ENCODE measurements at places on chromosomes 12 and 14.

- no peak for DNase-seq
Observed at GRCh38 chr12:54054742-54055194, 1.1 kb downstream of the HOXC4 start.

DNA sequence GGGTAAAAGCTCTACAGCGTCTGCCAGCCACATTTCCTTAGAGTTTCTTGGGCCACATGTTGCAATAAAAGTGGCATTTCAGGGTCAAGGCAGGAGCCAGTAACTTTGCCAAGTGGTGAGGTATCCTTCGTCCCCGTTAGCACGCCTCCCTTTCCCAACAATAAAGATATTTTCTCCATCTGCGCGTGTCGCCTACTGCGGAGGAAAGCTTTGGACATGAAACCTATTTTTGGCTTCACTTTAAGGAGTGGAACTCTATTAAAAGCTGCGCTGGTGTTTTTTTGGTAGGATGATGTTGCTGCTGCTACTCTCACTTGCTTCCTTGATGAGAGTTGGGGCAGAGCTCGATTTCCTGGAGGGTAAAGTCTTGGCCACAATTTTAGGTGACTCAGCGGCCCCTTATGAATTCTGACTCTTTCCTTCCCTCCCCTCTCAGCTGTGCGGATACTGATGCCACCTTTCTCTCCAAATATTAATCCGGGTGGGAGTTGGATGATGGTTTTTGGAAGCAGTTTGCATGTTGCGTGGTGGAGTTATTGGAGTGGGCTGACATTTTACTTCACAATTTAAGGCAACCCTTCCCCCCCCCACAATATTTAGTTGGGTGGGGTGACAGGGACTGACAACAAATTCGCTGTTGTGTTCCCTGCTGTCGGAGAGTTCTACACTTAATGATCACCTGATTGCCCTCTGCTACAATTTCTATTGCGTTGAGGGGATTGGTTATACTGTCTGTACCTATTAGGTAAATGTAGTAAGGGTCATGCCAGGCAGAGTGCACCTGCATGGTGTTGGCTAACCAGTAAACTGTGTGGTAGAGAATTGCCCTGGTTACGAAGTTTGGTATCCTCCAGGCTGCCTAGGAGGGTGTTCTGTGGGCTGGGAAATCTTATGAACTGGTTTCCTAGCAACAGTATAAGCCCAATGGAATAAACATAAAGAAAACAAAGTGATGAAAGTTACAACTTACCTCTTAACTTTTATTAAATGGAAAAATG is 1.1 kb downstream of the CCDC91 start:
- peak; percentile 32 for DNase-seq

GRCh38 chr14:98456231-98456630 is 815.8 kb downstream of the BCL11B start:
- DNase-seq, result no peak

DNA sequence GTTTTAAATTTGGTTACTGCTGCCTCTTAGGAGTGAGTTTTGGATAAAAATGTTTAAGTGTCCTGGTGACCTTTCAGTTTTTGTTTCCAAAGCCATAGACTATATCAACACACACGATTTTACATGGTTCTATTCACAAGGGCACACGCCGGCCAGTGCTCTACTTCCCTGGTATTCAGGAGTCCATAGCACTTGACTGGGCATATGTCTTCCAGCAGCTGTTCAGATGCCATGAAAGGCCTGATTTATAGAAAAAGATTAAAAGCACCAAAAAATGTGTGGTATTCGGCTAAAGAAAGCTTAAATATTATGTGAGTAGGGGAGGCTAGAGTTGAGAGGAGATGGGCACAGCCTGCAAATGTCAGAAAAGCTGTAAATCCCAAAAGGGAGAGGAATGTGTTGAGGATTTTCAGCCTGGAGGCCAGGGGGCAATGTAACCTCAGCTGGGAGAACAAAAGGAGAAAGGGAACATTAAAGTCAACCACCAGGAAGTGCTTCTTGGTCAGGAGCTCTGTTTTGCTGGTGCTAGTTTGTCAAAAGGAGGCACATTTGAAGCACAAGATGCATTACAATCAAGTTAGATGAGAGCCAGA is 478.4 kb downstream of the RAD51B start:
- no peak for DNase-seq

- DNase-seq, result no peak
Observed at GRCh38 chr14:92093320-92093719, 13.1 kb downstream of the ATXN3 start.

GRCh38 chr14:60094306-60094897 is 2.7 kb downstream of the PCNX4 start:
- DNase-seq, result no peak

DNA sequence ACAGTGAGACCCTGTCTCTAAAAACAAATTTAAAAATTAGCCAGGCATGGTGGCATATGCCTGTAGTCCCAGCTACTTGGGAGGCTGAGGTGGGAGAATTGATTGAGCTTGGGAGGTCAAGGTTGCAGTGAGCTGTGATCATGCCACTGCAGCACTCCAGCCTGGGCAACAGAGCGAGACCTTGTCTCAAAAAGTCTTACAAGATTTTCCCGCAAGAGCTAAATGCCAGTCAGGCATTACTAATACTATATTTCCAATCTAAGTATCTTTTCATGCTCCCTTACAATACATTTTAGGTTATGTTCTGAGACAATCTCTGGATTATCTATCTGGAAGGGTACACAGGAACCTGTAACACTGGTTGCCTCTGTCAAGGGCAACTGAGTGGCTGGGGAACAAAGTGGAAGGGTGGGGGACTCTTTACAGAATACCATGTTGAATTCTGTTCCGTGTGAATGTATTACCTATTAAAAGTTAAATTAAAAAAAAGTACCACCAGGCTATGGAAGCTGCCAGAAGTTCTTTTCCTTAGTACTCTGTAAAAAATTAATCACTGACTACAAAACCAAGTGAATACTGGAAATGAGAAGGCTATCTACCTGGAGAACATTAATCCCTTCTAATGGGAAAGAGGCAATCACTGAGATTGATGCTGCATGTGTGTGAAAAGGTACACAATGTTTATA is 56.7 kb downstream of the BTBD7 start:
- no peak for DNase-seq

- DNase-seq, result no peak
Observed at GRCh38 chr12:64387197-64387816, 3.3 kb downstream of the C12orf56 start.

DNA sequence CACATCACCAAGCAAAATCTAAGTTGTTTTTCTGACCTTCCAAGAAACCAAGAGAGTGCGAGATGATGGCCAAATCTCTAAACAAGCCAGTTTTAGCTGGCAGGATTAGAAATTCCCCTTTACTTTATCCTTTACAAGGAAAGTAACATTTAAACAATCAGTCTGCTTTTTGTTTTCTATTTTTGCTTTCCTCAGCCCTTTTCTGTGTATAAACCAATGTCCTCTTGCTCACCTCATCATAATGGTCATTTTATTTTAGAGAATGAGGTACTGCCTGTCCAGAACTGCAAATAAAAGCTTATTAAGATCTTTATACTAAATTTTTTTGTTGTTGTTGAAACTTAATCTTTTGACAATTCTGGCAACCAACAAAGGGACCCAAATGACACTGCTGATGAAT is 442.4 kb upstream of the GARIN6 start:
- no peak for DNase-seq

- DNase-seq, result no peak
Observed at GRCh38 chr12:90921536-90921935, 33.4 kb downstream of the CCER1 start.

DNA sequence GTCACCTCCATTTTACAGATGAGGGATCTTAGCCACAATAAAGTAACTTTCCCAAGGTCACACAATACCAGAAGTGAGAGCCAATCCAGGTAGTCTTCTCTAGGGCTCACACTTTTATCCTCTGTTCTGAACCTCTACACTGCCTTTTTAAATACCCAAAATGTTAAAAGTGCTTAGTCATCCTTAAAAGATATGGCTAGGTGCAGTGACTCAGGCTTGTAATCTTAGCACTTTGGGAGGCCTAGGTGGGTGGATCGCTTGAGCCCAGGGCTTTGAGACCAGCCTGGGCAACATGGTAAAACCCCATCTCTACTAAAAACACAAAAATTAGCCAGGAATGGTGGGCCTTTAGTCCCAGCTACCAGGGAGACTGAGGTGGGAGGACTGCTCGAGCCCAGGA is 104.1 kb upstream of the PPP4R3A start:
- DNase-seq, result no peak

DNA sequence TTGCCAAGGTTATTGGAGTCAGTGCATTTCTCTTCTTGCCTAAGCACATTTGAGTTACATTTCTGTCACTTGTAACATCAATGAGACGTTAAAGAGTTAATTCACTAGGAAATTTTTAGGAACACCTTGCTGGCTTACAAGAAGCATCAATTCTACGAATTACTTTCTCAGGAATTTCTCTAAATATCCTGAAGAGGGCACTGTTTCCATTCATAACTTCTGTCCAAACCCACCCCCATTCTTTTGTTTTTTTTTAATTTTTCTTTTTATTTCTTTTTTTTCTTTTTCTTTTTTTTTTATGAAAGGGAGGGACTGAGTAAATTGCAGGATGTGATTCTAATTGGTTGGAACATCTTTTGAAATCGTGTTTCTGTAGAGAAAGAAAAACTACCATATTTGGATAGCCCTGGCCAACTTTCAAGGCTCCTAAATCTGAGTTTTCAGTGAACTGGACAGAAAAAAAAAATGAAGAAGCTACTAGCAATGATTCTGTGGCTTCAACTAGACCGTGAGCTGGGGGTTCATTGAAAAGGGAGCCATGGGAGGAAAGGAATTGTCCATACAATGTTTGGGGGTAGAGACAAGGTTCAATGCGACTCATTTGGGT is 285.3 kb downstream of the DAD1 start:
- no peak for DNase-seq

GRCh38 chr14:66511849-66512248 is 3.9 kb downstream of the GPHN start:
- no peak for DNase-seq

DNA sequence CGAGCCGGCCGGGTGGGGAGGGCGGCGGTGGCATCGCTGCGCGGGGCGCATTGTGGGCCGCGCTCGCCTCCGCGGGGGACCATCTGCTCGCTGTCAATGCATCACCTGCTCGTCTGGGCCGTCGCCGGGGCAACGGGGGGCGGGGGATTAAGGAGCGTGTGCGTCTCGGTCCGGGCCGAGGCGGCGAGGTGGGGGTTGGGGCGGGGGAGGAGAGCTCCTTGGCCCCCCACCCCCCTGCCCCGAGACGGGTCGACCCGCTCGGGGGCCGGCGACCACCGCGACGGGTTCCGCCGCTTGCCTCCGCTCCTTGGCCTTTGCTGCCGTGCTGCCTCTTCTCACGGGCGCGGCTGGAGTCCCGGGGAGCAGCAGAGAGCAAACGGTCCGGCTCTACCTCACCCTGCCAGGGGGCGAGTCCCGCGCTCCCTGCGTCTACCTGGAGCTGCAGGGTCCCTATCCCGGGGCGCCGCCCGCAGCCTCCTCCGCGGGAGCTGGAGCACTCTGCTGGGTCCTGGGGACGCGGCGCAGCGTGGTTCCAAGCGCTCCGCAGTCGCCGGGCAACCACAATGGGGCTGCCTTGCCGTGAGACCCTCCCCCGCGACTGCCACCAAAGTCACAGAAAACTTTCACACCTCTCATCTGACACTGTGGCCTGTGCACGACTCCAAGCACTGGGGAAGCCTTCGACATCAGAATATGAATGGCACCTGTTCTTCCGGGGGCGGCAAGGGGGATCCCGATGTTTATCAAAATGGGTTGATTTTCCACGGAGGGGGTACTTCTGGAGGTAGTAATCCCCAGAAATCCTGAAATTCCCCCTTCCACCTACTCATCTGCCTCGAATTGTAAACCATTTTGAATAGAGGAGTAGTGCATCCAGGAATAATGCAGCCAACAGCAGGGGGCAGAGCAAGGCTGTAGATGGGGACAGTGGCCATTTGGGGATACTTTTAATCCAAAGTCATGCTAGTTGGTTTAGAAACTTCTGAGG is at the start of gene C12orf42:
TSS of gene C12orf42 (minus strand) at position 500 of the 988 bp plus-strand sequence. CDS start 17,542 bp downstream, outside the sequence.
- DNase-seq, result peak; percentile 50

DNA sequence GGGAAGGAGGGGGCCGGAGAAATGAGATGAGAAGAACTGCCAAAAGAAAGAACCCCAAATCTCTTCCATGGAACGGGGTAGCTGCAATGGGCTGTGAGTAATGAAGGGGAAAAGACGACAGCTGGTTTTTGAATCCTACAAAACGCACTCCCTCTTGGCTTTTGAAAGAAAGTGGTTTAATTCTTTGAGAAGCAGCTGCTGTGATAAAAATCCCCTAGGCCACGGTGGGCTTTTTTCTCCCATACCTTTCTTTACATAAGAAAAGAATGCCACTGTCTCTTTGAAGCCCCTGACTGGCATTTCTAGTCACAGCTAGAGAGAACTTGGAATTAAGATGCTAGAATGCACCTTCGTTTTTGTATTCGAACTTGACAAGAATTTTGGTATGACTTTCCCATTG is 486.1 kb downstream of the GLT1D1 start:
- no peak for DNase-seq

DNA sequence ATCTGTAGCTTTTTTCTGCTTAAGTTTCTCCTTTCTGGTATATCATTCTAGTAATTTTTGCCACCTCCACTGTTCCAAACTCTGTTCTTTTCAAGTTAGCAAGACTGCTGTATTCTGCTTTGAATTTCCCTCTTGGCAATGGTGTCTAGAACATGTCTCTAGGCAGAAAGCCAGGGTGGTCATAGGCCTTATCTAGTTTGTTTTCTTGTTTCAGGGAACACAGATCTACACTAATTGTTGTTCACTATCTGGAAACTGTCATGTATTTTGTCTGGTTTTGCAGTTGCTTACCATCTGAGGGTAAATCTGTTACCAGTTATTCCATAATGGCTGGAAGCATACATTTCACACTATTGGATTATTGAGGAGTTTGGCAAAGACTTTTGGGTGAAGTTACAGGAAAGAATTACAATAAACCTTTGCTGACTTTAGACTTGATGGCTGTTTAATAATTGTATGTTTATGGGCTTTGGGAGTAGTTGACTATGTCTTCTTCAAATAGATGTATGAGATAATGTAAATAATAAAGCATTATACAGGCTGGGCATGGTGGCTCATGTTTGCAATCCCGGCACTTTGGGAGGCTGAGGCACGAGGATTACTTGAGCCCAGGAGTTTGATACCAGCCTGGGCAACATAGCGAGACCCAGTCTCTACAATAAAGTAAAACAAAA is 41.4 kb downstream of the FUT8 start:
- no peak for DNase-seq

DNA sequence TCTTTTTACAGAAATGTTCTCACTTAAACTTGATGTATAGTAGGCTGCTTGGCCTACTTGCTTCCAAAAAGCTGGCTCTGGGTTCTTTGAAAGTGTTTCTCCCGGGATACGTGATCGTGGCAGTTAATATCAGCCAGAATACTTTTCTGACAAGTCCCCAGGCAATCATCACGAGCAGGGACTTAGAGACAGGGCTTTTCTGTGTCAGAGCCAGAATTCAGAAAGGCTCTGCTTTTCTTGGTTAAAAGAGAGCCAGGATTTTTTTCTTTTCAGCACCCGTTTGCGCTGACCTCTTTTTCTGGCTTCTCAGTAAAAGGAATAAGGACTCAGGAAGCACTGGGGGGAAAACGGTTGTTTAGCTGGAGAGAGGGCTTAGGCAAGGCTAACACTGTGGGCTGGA is 57.8 kb upstream of the ARHGAP5 start:
- no peak for DNase-seq

Measured in activated CD4-positive, alpha-beta T cell treated with anti-CD3 and anti-CD28 coated beads, Interleukin-2, amount 50 U/mL, for 1 hour (primary cell).